ENCODE measurements at places on chromosomes 16 and 17. TPM values are rescaled to one million over a fixed set of nuclear protein-coding genes. Genes with fewer than 3 reads are reported as not detected.

DNA sequence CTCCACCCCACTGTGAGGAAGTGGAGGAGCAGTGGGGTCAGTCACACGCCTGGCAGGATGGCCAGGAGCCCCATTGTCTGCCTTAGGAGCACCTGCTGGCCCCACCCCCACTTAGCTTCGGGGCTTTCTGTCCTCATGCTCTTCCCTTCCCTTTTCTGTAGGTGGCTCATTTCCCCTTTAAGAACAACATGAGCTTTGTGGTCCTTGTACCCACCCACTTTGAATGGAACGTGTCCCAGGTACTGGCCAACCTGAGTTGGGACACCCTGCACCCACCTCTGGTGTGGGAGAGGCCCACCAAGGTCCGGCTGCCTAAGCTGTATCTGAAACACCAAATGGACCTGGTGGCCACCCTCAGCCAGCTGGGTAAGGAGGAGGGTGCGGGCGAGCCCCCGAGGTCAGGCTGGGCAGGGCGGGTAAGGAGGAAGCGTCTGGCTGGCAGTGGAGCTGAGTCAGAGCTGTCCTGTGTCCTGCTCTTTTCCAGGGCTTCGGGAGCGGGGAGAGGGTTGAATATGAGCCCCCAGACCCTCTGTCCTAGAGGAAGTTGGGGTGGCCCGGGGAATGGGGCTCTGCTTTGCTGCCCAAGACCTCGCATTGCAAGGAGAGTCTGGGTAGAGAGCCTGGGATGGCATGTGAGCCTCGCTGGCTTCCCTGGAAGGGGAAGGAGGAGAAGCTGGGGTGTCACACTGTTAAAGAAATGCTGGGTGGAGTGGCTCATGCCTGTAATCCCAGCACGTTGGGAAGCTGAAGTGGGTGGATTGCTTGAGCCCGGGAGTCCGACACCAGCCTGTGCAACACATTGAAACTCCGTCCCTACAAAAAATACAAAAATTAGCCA is 9.2 kb upstream of the SERPINF1 start:
- DNase-seq, result no peak

GRCh38 chr17:59369031-59369975 is 37.8 kb downstream of the YPEL2 start:
- no peak for DNase-seq

DNA sequence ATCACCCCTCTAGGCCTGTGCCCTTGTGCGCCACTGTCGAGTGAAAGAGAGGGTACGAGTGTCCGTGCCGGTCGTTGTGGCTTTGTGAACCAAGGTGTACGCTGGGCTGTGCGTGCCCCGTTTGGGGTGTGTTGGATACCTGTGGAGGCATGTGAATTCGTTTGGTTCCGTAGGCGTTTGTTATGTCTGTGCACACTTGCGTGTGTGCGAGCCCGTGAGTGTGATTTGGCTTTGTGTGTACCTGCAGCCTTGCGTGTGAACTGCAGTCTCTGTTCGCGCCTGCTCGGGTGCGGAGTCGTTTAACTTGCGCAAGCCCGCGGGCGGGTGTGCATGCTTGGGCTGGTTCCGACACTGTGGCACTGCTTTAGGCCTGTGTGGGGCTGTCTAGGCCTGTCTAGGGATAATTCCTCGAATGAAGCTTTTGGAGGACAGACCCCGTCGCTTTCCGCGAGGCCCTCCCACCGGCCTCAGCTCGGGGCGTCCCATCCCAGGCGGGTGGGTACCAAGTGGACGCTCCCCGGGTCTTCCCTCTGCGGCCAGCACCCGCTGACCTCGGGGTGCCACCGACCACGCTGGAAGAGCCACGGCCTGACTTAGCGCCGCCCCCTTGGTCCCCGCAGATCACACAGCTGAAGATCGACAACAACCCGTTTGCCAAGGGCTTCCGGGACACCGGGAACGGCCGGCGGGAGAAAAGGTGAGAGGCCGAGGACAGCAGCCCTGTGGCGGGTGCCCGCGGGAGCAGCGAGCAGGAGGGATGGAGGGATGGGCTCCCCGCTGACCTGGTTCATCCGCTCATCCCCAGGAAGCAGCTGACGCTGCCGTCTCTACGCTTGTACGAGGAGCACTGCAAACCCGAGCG is 4.4 kb downstream of the TBX2 start:
- DNase-seq, result no peak

DNA sequence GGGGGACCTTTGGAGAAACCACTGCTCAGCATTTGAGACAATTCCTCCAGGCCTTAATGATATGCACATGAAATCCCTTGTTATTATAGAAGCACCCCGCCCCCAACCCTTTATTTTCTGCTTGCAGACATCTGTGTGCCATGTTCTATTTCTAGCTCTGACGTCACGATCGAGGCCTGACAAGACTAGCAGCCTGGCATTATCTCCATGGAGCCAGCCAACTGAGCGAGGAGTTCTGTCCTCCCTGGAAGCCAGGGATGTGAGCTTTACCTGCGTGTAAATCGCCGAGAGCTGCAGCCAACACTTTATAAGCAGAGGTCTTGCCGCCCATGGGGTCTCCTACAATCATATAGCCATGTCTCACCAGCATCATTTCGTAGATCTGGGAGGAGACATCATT is 116.9 kb downstream of the DNAH3 start:
- no peak for DNase-seq

GRCh38 chr17:7710301-7710700 is 5.3 kb downstream of the EFNB3 start:
- no peak for DNase-seq

DNA sequence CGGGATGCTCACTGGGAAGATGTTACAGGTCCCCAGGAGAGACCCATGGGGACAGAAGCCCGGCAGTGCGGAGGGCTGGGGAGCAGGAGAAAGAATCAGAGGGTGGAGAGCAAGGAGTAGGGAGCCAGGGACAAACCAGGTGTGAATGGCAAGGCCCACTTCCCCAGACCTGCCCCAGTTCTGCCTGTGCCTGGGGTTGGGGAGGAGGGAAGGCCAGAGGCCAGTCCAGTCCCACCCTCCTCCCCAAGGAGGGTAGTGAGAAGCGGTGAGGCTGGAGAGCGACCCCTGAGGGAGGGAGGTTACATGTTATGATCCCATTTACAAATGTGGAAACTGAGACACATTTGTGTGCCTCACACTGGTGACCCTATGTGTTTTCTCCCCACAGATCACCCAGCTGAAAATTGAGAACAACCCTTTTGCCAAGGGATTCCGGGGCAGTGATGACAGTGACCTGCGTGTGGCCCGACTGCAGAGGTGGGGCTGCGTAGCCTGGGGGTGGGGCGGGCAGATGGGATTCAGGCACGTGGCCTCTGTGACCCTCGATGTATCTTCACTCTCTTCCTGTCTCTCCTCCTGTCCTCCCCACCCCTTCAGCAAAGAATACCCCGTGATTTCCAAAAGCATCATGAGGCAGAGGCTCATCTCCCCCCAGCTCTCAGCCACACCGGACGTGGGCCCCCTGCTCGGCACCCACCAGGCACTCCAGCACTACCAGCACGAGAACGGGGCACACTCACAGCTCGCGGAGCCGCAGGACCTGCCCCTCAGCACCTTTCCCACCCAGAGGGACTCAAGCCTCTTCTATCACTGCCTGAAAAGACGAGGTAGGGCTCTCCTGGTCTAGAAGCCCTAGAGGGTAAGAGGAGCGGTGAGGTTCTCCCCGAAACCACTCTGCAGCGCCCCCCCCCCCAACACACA is 27.5 kb downstream of the TBX4 start:
- no peak for DNase-seq

DNA sequence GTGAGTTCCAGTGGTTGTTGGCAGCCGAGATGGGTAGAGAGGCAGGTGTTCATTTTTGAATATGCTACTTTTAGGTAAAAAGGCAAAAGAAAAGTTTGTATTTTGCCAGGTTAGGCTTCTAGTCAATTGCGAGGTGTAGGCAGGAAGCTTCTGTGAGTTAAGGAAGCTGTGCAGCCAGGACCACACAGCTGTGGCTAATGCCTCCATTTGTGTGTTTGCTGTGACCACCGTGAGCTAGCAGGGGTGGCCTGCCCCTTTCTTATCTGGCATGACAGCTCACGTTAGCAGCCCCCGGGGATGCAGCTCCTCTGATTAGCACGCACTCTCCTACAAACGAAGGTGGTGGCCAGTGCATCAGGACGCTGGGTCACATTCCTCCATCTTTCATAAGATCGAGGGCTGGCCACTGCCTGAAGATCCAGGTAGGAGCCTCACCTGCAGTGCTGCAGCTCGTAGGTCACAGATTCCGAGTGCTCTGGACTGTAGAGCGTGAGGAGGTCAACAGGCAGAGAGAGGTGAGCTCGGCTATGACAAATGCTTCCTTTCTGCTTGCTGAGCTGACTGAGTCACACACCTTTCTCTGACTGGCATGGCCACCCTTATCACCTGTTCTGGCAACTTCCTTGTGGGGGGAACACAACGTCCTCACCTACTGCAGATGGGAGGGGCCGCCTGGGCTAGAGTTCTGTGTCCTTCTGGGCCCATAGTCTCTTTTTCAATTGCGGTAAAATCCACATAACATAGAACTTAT is 244.4 kb downstream of the HS3ST3B1 start:
- DNase-seq, result no peak

GRCh38 chr17:35523296-35523695 is 14.2 kb downstream of the SLFN12L start:
- no peak for DNase-seq

GRCh38 chr16:62568926-62569325 is 532.7 kb upstream of the CDH8 start:
- no peak for DNase-seq

DNA sequence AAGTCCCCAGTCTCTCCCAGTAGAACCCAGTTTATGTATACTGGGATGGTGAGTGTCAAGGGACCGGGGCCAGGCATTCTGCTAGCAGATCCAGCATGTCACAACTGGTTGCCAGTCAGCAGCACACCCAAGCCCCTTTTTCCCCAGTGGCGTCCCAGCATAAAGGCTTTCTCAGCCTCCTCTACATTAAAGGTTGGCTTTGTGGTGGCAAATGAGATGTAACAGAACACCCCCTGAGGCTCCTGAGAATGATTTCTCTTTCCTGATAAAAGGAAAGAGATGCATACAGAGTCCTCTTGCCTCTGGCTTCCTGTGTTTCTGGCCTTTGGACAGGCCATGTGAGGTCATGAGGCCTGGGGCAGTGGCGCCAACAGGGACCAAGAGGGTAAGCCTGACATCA is 27.9 kb downstream of the IRX6 start:
- no peak for DNase-seq

DNA sequence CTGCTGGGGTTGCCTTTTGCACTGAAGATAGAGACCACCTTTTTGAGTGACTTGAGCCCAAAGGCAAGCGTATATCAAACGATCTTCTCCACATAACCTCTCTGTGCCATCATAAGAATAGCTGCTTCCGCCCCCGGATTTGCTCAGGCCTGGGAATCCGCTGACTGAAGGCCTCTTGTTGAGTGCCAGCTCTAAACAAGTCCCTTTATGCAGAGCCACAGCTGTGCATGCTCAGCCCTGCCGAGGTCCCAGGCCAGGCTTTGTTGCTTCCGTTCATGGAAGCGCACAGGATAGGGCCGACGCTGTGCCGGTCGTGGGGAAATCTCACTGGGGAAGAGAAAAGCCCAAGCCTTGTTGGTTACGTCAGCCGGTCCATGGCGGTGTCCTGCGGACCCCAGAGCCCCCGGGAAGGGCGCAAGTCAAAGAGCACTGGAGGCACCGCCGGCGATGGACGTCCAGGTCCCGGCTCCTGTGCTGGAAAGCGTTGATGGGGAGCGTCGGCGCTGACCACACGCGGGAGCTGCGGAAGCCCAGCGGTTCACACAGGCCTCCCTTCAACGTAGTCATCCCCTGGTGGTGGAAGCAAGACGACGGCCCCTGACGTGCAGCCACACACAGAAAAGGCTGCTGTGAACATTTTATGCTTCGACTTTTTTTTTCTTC is 23.5 kb upstream of the RPL13 start:
- no peak for DNase-seq

- DNase-seq, result no peak
Observed at GRCh38 chr16:57876210-57876609, 73.9 kb upstream of the KIFC3 start.

DNA sequence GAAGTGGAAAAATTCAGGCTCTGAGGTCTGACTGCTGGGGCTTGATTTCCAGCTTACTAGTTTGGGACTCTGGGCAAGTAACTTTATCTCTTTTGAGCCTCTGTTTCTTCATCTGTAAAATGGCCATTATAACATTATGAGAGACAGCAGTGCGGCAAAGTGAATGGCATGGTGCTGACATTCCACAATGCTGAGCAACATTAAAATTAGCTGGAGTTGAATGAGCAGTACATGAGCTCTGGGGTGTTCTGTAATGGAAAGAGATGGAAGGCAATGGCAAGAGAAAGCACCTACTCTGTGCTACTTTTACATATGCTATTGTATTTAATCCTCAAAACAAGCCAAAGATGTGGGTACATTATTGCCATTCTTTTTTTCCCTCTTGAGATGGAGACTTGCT is 535.7 kb upstream of the CDH11 start:
- DNase-seq, result no peak

The C17orf58 gene
- total RNA-seq, result 23.0 TPM

DNA sequence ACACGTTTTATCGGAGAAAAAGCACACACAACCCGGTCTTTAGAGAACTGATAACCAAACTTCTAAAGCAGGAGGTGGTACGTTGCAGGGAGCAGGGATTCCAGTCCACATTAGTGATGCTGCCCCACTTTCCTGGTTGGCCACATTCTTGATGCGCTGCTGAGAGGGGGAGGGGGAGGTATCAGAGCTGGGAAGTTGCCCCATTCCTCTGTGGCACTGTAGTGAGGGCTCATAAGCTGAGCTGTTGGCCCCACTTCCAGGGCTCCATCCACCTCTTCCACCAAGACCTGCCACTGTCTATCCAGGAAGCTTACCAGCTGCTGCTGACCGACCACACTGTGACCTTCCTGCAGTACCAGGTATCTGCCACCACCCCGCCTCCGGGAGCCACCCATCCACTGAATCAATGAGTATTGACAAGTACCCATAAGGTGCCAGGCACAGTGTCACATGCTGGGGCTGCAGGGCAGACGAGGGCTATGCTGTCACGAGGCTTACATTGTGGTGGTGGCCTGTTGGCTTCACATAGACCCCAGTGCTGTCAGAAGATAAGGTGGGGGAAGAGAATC is 1.1 kb downstream of the TSEN54 start:
- no peak for DNase-seq

- no peak for DNase-seq
Observed at GRCh38 chr16:31861455-31861854, 12.2 kb upstream of the ZNF267 start.

The OTOA gene
- not detected for total RNA-seq

The LIG3 gene
- total RNA-seq, result 56.3 TPM

The TPSAB1 gene
- total RNA-seq, result not detected

The ESRP2 gene
- total RNA-seq, result 0.34 TPM
